ENCODE measurements at places on chromosomes 2 and 18. TPM values are rescaled to one million over a fixed set of nuclear protein-coding genes. Genes with fewer than 3 reads are reported as not detected.

DNA sequence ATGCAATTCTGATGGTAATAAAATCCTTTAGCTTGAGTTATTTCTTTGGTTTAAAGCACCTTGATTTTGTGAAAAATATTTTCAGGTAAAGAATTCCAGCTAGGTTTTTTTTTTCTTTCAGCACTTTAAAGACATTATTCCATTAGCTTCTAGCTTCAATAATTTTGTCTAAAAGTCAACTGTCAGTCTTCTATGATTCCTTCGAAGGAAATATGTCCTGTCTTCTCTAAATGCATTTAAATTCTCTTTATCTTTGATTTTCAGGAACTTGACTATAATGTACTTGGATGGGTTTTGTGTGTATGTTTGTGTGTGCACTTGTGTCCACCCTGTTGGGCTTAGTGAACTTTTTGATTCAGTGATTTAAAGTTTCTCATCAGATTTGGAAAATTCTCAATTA lies 4.7 kb downstream of the LONRF2 start:
- H3K27me3 ChIP-seq: peaks cover 32% of the 10 kb centered on the region
- H3K4me1 ChIP-seq: peaks cover 6% of the 10 kb centered on the region
- DNase-seq: no peak
- peaks cover 14% of the 10 kb centered on the region for H3K36me3 ChIP-seq

Gene LHCGR
- polyA plus RNA-seq: not detected

GRCh38 chr18:9156604-9157249 lies 20.1 kb downstream of the ANKRD12 start:
- no peak for DNase-seq
- H3K4me3 ChIP-seq: peak overlapping the region; percentile 19
- H3K27ac ChIP-seq: no peak overlapping the region
- peaks cover 37% of the 10 kb centered on the region for H3K4me1 ChIP-seq
- peaks cover 20% of the 10 kb centered on the region for H3K36me3 ChIP-seq

Gene ZNF396
- polyA plus RNA-seq: 1.7 TPM

Gene SULT1C2
- not detected for polyA plus RNA-seq

DNA sequence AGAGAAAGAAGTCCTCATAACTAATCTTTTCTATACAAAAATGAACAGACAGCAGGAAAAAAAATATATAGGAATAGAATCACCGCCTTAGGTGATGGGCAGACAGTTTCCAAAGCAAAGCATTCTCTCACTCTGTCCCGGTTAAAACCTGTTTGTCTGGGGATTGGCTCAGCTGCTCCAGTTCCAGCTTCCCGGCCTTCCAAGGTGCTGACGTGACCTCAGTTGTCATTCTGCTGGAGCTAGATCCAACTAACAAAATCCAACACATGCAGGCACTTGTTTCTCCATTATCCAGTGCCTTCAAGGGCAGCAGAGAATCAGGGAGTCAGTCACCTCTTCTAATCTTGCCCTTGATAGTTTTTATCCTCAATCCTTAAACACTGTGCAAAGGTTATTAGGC lies 52.8 kb downstream of the IKZF2 start:
- no peak overlapping the region for H3K27ac ChIP-seq
- DNase-seq: no peak
- H3K36me3 ChIP-seq: no peaks in the 10 kb centered on the region
- peaks cover 45% of the 10 kb centered on the region for H3K4me1 ChIP-seq

DNA sequence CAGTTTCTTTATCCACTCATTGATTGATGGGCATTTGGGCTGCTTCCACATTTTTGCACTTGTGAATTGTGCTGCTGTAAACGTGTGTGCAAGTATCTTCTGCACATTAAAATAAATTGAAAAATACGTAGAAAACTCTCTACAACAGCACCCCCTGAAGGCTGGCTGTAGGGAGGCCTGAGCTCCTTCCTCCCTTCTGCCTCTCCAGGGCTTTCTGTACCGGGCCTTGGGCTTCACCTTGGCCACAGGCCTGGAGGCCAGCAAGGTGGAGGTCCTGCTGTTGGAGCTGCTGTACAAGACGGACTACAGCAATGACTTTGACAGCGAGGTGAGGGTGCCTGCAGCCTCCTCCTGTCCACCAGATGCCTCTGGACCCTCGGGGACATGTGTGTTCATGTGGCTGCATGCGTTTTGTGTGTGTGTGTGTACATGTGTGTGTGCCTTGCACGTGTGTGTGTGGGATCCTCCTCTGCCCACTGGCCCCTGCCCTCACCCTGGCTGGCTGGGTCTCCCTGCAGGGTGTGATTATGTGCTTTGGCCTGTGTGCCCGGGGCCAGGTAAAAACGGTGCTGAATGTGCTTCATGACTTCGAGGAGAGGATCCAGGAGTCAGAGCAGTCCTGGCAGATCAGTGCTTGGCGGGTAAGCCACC lies 29.2 kb downstream of the MROH2A start:
- H3K4me1 ChIP-seq: no peaks in the 10 kb centered on the region
- H3K27me3 ChIP-seq: peaks cover 22% of the 10 kb centered on the region
- H3K4me3 ChIP-seq: no peak overlapping the region

- H3K27ac ChIP-seq: no peak overlapping the region
- DNase-seq: no peak
- H3K4me1 ChIP-seq: no peaks in the 10 kb centered on the region
- H3K36me3 ChIP-seq: no peaks in the 10 kb centered on the region
- no peak overlapping the region for H3K4me3 ChIP-seq
Measured at GRCh38 chr2:137002896-137003295, 237.6 kb downstream of the THSD7B start.

GRCh38 chr2:119308793-119309330 lies 57.8 kb downstream of the C2orf76 start:
- H3K4me3 ChIP-seq: no peak overlapping the region
- no peak for DNase-seq
- H3K27me3 ChIP-seq: no peaks in the 10 kb centered on the region
- H3K27ac ChIP-seq: no peak overlapping the region
- peaks cover 22% of the 10 kb centered on the region for H3K36me3 ChIP-seq
- no peaks in the 10 kb centered on the region for H3K4me1 ChIP-seq

Gene CCDC85A
- not detected for polyA plus RNA-seq

- H3K4me1 ChIP-seq: no peaks in the 10 kb centered on the region
- no peaks in the 10 kb centered on the region for H3K27me3 ChIP-seq
- DNase-seq: no peak
- no peaks in the 10 kb centered on the region for H3K36me3 ChIP-seq
- no peak overlapping the region for H3K27ac ChIP-seq
- no peak overlapping the region for H3K4me3 ChIP-seq
Measured at GRCh38 chr2:76281156-76281841, 570.6 kb upstream of the GCFC2 start.

- DNase-seq: no peak
- no peak overlapping the region for H3K4me3 ChIP-seq
- no peaks in the 10 kb centered on the region for H3K4me1 ChIP-seq
Measured at GRCh38 chr18:39942702-39943101, 2012.3 kb upstream of the PIK3C3 start.

Gene NMS
- not detected for polyA plus RNA-seq

GRCh38 chr2:237096201-237096600 lies 10.5 kb downstream of the COPS8 start:
- no peaks in the 10 kb centered on the region for H3K27me3 ChIP-seq
- no peak for DNase-seq
- peaks cover 7% of the 10 kb centered on the region for H3K4me1 ChIP-seq
- peaks cover 20% of the 10 kb centered on the region for H3K36me3 ChIP-seq

DNA sequence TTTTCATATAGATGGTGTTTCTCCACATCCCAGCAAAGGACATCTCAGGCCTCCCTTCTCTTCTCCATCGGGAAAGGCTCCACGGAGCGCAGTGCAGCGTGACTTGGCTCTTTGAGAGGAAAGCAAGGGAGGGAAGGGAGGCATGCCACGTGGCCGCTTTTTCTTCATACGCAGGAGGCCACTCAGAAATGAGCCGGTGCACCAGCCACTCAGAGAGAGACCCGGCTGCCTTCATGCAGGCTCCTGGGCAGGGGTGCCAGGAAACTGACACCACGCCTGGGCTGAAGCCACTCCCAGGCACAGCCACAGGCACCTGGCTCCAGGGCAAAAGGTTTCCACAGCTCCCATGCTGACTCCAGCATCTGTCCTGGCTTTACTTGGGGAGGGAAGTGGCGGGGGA lies 11.1 kb upstream of the LOXHD1 start:
- peaks cover 9% of the 10 kb centered on the region for H3K27me3 ChIP-seq
- H3K36me3 ChIP-seq: no peaks in the 10 kb centered on the region
- no peak for DNase-seq
- H3K4me3 ChIP-seq: no peak overlapping the region
- no peak overlapping the region for H3K27ac ChIP-seq

DNA sequence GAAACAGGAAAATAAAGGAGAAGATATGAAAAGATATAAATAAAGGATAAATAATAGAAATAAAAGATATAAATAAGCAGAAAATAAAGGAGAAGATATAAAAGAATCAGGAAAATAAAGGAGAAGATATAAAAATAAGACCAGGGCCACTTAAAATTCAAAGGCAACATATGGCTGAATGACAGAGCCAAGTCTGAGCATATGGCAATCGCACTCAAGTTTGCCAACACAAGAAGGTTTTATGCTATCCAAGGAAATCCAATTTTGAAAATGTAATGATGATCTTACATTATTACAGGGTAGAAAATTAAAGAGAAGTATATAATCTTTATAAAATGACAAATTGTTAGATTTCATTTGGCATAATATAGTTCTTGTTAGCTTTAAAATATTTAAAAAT lies 33.6 kb downstream of the USP40 start:
- DNase-seq: no peak
- H3K27ac ChIP-seq: no peak overlapping the region
- no peak overlapping the region for H3K4me3 ChIP-seq
- H3K36me3 ChIP-seq: peaks cover 42% of the 10 kb centered on the region

- DNase-seq: no peak
- H3K4me1 ChIP-seq: no peaks in the 10 kb centered on the region
- no peaks in the 10 kb centered on the region for H3K36me3 ChIP-seq
- H3K4me3 ChIP-seq: no peak overlapping the region
- no peak overlapping the region for H3K27ac ChIP-seq
Measured at GRCh38 chr2:160719116-160719515, 225.5 kb upstream of the RBMS1 start.

GRCh38 chr2:224412141-224413015 lies 10.5 kb upstream of the FAM124B start:
- peaks cover 3% of the 10 kb centered on the region for H3K4me1 ChIP-seq
- no peaks in the 10 kb centered on the region for H3K36me3 ChIP-seq
- H3K4me3 ChIP-seq: no peak overlapping the region
- peaks cover 3% of the 10 kb centered on the region for H3K27me3 ChIP-seq
- H3K27ac ChIP-seq: no peak overlapping the region

DNA sequence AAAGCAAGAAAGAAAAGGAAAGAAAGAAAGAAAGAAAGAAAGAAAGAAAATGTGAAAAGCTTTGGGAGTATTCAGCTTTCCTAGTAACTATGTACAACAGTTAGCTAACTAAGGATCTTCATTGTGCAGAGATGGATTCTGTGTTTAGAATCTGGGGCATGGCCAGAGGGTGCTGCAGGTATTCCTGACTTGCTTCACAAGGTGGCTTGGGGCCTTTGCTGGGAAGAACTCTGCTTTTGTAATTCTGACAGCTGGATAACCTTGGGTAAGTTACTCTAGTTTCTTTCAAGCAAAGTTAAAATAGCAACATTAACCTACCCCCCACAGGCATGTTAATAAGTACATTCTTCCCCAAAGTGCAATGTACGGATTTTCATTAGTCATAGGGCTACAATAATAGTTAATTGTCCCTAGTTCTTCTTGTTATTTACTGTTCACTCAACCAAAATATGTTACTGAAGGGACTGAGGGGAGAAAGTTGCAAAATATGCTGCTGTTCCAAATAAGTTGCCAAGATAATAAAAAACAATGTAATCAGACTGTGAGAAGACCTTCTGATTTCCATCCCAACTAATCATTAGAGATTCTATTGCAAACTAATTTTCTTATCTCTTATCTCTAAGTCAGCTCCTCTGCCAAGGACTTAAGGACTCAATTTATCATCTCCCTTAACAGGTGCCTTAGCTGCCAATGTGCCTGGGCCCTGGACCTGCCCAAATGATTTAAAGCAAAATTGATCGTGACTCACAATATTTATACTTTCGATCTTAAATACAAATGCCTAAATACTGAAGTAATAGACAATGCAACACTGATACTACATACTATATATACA lies 50.3 kb downstream of the SERPINB8 start:
- H3K4me1 ChIP-seq: no peaks in the 10 kb centered on the region
- no peak overlapping the region for H3K27ac ChIP-seq
- no peak for DNase-seq
- H3K36me3 ChIP-seq: no peaks in the 10 kb centered on the region
- no peak overlapping the region for H3K4me3 ChIP-seq
- H3K27me3 ChIP-seq: no peaks in the 10 kb centered on the region
